ENCODE measurements at places on chromosomes 3 and 15. TPM values are rescaled to one million over a fixed set of nuclear protein-coding genes. Genes with fewer than 3 reads are reported as not detected.

DNA sequence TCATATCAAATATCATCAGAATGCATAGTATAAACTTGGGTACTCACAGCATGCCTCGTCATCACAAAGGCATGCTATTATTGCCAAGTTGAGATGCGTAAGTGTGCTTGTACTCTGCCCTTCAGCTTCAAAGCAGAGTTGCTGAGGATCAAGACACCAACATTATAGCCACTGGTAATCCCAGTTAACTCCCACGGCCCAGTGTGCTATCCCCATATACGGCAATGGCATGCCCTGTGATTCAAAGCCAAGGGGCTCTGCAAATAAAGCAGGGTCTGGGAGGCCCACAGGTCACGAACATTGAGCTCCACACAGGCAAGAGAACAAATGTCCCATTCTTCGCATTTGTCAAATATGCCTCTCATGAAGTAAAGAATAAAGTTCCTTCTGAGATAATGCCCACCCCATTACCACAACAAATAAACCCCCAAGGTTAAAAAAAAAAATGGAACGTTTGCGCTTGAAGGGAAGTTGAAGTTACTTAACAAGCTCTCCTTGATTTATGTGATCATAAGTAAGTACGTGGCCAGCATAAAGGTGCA lies 298.1 kb upstream of the NECTIN3 start:
- H3K4me1 ChIP-seq = no peaks in the 10 kb centered on the region
- H3K27ac ChIP-seq = no peak overlapping the region
- no peak for DNase-seq
- H3K4me3 ChIP-seq = no peak overlapping the region

DNA sequence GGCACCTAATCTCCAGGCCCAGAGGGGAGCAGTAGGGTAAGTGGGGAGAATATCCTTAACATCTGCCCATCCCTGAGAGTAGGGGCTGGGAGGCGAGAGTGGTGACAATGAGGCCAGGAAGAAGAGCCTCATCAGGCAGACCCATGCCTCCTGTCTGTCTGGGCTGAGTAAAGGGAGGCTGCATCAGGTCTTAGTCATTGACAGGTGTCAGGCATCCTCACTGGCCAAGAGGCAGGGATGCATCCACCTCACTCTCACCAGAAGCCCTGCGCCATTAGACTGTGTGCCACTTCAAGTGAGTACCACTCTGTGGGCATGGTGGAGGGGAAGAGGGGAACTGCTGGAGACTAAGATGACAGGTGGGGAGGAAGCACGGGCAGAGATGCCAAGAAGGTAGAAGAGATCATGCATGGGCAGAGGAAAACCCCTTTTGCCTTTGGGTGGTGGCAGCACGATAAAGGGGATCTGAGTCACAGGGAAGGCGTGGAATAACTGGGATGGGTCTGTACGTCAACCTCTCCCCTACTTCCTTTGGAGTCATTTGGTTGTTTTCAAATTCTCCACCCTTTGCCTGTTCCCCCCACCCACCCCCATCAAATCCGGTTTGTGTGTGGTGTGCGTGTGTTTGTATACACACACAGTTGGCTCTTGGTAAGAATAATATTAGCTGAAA lies 14.1 kb downstream of the ANAPC13 start:
- no peak overlapping the region for H3K4me3 ChIP-seq
- H3K36me3 ChIP-seq = peaks cover 3% of the 10 kb centered on the region
- no peaks in the 10 kb centered on the region for H3K4me1 ChIP-seq

- H3K4me1 ChIP-seq = no peaks in the 10 kb centered on the region
- no peak for DNase-seq
- no peak overlapping the region for H3K27ac ChIP-seq
- H3K4me3 ChIP-seq = no peak overlapping the region
- H3K27me3 ChIP-seq = peaks cover 4% of the 10 kb centered on the region
These were observed 20.8 kb upstream of the CCR9 start for GRCh38 chr3:45865563-45865962.

DNA sequence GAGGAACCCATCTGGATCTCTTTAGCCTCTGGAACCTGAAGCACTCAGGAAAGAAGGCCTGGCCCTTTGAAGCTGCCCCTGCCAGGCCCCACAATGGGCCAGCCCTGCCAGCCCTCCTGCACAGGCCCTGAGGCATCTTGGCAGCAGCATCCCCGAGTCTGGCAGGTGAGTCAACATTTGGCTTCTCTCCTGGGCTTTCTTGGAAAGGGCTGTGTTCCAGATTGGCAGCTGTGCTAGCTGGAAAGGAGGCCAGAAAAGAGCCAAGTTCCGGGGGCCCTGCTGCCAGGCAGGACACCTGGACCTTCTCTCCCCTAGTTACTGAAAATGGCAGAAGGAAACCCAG lies 187.2 kb downstream of the SHQ1 start:
- H3K4me1 ChIP-seq = peaks cover 45% of the 10 kb centered on the region
- H3K27me3 ChIP-seq = no peaks in the 10 kb centered on the region
- no peak overlapping the region for H3K4me3 ChIP-seq
- no peaks in the 10 kb centered on the region for H3K36me3 ChIP-seq

The FOXB1 gene
- not detected for polyA plus RNA-seq

The ISL2 gene
- polyA plus RNA-seq = 3.5 TPM
